ENCODE measurements at places on chromosomes 2 and 18. TPM values are rescaled to one million over a fixed set of nuclear protein-coding genes. Genes with fewer than 3 reads are reported as not detected.

Gene CFC1
- not detected for total RNA-seq

Gene BOLL
- total RNA-seq = not detected

Gene SLC23A3
- 1.2 TPM for total RNA-seq

Gene EVX2
- not detected for total RNA-seq

Gene SLC9A4
- total RNA-seq = 0.07 TPM

Gene D2HGDH
- total RNA-seq = 11.5 TPM

Gene SNTG2
- total RNA-seq = 1.9 TPM

Gene IL36RN
- total RNA-seq = 0.14 TPM

Gene NAT8
- not detected for total RNA-seq

Gene MLPH
- 14.2 TPM for total RNA-seq

Gene CMPK2
- total RNA-seq = 38.6 TPM

Gene NDUFAF7
- 24.2 TPM for total RNA-seq

Gene MC5R
- 0.26 TPM for total RNA-seq

Gene CHRND
- not detected for total RNA-seq

Gene LYG1
- 1.1 TPM for total RNA-seq

Gene SETBP1
- 12.4 TPM for total RNA-seq

Gene NGEF
- 0.16 TPM for total RNA-seq

Gene OTOS
- not detected for total RNA-seq

Gene TRPM8
- 0.31 TPM for total RNA-seq

Gene MYL12A
- total RNA-seq = 682 TPM

Gene SERPINB3
- total RNA-seq = not detected
